ENCODE measurements at places on chromosomes 12 and 14.

DNA sequence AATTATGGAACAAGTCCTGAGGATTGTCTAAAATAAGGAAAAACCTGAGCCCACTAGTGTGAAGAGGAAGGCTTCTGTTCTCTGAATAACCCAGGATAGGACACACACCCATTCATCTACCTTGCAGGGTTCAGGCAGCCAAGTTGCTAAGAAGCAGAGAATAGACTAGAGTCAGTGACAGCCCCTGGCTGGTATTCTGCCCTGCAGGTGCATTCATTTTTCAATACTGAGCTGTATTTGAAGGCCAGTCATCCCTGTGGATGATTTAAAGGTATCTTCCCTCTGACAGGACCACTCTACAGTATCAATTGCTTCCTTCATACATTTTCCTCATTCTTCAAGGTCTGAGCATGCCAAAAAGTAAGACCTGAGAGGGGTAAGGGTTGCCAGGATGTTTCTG is 22.9 kb downstream of the WNT5B start:
- DNase-seq: no peak

DNA sequence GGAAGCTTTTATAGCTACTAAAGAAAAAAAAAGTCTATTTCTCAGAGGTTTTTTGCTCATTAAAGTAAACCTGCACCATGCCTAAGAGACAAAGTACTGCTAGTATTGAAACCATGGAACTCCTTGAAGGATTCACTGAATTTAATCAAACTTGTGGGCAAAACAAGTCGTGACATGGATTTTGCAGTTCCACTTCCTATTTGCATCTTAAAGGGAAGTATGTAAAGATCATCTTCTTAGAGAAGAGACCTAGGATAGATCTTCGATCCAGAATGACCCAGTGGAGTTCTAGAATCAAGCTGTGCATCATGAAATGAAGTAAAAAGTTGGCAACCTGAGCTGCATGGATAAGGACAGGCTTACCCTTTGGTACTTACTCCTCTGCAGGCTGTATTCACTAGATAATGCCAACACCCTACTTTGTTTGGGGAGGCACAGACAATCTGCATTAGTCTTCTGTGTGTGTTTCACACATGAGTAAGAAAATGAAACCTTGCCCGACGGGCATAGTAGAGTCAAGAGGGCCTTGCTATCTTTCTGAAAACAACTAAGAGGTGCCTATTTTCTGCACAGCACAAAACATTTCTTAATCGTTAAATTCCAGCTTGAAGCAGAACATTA is 1.9 kb downstream of the GNG2 start:
- DNase-seq: peak; percentile 6

- no peak for DNase-seq
Measured at GRCh38 chr12:109053382-109054123, 1.2 kb downstream of the USP30 start.

GRCh38 chr12:129844662-129845220 is 59.1 kb downstream of the TMEM132D start:
- DNase-seq: no peak

- DNase-seq: no peak
Measured at GRCh38 chr12:108505129-108505528, 9.9 kb upstream of the FICD start.

DNA sequence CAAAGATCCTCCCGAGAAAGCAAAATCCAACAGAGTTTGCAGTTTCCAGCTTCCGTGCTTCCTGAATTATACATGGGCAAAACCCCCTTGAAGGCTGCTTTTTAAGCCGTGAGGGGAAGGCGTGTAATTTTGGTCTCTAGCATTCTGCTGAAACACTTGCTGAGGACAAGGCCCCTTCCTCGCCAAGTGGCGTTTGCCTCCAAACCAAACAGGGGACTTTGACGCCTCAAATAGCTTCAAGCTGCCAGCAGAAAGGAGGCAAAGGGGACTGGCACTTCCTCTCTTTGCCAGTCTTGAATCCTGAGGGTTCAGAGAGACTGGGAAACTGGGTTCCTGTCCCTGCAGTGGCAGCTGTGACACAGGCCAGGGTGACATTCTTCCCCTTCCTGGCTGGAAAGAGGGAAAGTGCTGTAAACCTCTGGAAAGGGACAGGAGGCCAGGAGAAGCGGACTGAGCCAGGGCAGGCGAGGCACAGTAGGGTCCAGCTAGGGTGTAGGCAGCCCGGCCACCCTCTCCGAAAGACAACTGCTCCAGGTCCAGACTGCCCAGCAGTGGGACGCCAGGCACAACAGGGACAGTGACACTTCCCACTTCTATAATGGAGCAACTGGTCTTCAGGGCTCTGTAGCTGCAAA is 96.2 kb upstream of the MED13L start:
- DNase-seq: no peak

DNA sequence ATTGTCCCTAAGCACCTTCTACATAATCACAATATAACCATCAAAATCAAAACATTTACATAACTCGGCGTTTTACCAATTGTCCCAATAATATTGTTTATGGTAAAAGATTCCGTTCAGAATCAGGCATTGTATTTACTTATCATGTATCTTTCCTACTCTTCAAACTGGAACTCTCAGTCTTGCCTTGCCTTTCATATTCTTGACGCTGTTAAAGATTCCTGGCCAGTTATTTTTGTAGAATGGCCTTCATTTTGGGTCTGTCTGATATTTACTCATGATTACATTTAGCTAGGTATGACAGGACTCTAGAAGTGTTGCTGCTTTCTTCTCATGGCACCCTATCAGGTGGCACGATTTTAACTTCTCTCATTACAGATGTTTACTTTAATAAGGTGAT is 850 bp upstream of the HEATR5A start:
- DNase-seq: no peak

DNA sequence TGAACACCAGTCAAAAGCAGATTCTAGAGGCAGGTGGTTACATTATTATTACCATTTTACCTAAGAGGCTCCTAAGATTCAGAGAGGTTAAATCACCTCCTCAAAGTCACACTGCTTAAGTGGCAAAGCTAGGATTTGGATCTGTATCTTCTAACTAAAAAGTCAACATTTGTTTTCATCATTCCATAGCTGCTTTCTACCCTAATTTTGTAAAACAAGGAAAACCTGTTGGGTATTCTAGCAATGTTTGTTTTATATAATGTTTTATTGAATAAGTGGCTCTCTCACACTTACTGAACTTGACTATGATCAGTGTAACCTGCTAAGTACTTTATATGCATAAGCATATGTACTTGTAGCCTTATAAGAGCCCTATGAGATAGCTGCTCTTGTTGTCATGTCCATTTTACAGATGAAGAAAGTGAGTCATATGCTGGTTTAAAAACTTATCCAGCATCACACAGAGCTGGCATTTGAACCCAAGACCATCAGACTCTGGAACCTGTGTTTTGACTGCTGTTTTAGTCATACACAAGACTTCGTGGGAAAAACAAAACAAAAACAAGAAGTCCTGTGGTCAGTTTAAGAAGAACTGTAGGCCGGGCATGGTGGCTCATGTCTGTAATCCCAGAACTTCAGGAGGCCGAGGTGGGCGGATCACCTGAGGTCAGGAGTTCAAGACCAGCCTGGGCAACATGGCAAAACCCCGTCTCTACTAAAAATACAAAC is 31.7 kb upstream of the EVL start:
- DNase-seq: no peak

- no peak for DNase-seq
Measured at GRCh38 chr14:99733540-99734405, 49.7 kb downstream of the CYP46A1 start.

- DNase-seq: no peak
Measured at GRCh38 chr12:116882742-116883141, 1.5 kb upstream of the HRK start.

DNA sequence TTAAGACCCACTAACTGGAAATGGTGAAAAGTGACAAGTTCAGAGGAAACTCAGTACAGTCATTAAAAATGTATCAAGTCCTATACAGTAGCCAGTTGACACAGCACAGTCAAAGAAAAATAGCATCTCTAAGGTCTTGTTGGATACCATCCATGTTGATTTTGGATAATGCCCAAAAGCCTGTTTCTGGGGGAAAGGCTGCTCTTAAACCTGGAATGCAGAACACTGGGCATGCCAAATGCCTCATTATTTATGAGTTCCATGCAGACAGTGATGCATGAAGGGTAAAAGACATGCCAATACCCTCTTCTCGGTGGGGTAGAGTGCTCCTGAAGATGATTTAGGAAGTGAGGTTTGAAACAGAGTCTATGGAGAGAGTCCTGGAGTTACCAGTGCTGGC is 29.6 kb downstream of the KCNK13 start:
- peak; percentile 54 for DNase-seq

- no peak for DNase-seq
Measured at GRCh38 chr14:32507029-32507984, 178.2 kb downstream of the AKAP6 start.
